ENCODE measurements at places on chromosomes 13 and 19.

GRCh38 chr13:29858667-29859066 lies 8.2 kb upstream of the UBL3 start:
- no peak for DNase-seq

GRCh38 chr13:23725922-23726321 lies 155.7 kb downstream of the TNFRSF19 start:
- no peak for DNase-seq

DNA sequence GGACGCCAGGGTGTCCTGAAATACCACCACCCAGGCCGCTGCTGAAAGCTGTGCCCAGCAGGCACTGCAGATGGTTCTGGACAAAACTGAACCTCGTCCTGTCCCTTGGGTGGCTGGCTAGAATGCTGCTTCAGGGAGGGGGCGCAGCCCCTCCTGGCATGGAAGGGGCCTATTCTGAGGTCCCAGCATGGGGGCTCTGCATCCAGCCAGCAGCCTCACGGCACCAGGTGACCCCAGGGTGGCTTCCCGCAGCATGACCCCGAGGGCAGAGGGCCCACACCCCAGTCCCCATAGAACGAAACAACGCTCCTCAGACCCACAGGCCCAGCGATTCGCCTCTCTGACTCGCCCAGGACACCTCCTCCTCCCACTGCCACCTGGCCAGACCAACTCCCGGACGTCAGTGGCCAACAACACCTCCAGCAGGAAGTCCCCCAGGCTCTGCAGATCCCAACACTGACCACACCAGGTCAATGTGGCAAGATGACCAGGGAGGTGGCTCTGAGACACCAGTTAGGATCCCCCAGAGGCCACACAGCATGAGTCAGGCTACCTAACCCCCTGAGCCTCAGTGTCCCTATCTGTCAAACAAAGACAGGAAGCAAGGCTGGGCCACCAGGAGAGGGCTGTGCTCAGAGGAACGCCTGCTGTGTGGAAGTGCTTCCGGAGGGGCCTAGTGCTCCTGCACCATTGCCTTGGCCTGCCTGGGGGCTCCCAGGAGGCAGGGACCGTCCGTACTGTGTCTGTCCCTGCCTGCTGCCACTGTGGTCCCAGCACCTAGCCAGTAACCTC lies 6.1 kb downstream of the MKNK2 start:
- DNase-seq, result no peak

GRCh38 chr13:58302349-58302748 lies 670.8 kb downstream of the PCDH17 start:
- DNase-seq, result no peak
